Fibroblast of the aortic adventitia (primary cell): ENCODE measurements at places on chromosomes 4 and X. TPM values are rescaled to one million over a fixed set of nuclear protein-coding genes. Genes with fewer than 3 reads are reported as not detected.

GRCh38 chrX:109270580-109271484 lies 211.1 kb downstream of the GUCY2F start:
- peak; percentile 12 for DNase-seq

DNA sequence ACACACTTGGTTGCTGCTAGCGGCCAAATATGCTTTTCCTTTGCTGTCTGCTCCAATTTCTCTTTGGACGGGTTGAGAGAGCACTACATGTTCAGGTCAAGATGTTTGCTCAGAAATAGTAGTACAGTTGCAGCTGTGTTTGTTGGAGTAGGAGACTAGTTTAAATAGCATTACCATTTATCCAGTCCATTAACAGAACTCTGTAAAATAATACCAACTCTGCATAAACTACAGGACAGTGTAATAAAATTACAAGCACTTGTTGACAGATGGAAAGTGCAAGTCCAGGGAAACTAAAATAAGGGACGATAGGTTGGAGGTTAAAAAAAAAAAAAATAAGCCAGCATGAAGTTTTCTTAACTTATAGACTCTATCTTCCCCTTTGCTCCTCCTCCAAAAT lies 20.2 kb downstream of the SLIT2 start:
- DNase-seq = no peak

DNA sequence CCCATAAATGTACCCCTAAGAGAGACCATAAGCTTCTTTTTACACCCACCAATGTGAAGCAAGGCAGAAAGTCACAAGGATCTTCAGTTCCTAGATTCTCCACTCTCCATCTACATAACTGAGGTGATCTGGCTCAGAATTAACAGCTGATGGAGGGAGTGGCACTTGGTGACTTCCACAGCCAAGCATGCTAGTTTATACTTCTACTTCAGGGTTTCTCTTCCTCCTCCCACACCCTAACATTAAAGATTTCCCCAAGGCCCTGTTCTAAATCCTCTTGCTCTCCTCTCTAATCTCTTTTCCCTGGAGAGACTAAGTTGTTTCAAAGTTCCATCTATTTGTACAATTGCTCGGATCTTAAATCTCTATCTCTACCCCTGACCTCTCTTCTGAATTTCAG lies 81.1 kb downstream of the MBNL3 start:
- no peak for DNase-seq

Gene FGD1
- total RNA-seq = 11.1 and 11.9 TPM in 2 replicates
